ENCODE measurements at places on chromosomes 5 and 9. TPM values are rescaled to one million over a fixed set of nuclear protein-coding genes. Genes with fewer than 3 reads are reported as not detected.

The CDKN2B gene
- total RNA-seq = 1.7 TPM

The ABO gene
- 2.1 TPM for total RNA-seq

The TRPM6 gene
- total RNA-seq = 0.26 TPM

The TAF11L5 gene
- not detected for total RNA-seq

DNA sequence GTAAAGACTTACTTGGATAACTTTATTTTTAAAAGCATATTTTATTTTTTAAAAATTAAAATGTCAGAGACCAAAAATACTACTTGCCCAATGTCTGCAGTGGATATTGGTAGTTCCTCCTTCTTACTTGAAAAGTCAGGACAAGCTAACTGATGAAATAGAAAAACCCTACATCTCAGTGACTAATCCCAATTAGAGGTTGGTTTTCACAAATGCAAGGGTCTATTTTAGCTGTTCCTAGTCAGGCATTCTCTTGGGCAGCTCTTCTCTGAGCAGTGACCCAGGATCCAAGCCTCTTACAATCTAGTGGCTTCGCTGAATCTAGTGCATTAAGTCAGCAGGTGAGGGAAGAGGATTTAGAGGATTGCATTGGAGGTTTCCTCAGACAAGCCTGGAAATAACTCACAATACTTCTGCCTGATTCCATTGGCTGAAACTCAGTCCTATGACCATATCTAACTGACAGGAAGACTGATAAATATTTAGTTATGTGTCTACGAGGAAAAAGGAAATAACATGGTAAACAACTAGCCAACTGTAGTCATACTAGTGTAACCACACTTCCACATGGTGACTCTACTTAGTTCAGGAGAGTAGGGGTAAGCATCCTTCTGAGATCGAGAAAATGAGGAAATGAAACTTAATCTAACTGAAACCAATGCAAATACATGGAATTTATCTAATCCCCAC, 34.2 kb upstream of the MIER3 start:
- DNase-seq = no peak
- no peak overlapping the region for H3K27ac ChIP-seq
- peaks cover 3% of the 10 kb centered on the region for H3K4me1 ChIP-seq
- no peaks in the 10 kb centered on the region for H3K36me3 ChIP-seq
- no peaks in the 10 kb centered on the region for H3K27me3 ChIP-seq

- no peaks in the 10 kb centered on the region for H3K36me3 ChIP-seq
- no peaks in the 10 kb centered on the region for H3K27me3 ChIP-seq
- H3K4me3 ChIP-seq = peak overlapping the region; percentile 79
- H3K4me1 ChIP-seq = peaks cover 24% of the 10 kb centered on the region
Measured at GRCh38 chr5:40606077-40606765, 73.5 kb upstream of the PTGER4 start.

All from T-helper 17 cell (primary cell).